ENCODE measurements at places on chromosomes 4 and X. TPM values are rescaled to one million over a fixed set of nuclear protein-coding genes. Genes with fewer than 3 reads are reported as not detected.
A peak's percentile ranks its signal among the peaks of the same experiment; 100 is the strongest.

BMP3 gene
- total RNA-seq: under 0.01 TPM

SHROOM4 gene
- 2.2 TPM for total RNA-seq

RHOXF2 gene
- not detected for total RNA-seq

ZNF81 gene
- 4.5 TPM for total RNA-seq

SLBP gene
- total RNA-seq: 66.1 TPM

EDNRA gene
- 6.5 TPM for total RNA-seq

SPP1 gene
- 0.18 TPM for total RNA-seq

- no peak for DNase-seq
Measured at GRCh38 chr4:3232001-3232400, 17.0 kb upstream of the MSANTD1 start.

DNA sequence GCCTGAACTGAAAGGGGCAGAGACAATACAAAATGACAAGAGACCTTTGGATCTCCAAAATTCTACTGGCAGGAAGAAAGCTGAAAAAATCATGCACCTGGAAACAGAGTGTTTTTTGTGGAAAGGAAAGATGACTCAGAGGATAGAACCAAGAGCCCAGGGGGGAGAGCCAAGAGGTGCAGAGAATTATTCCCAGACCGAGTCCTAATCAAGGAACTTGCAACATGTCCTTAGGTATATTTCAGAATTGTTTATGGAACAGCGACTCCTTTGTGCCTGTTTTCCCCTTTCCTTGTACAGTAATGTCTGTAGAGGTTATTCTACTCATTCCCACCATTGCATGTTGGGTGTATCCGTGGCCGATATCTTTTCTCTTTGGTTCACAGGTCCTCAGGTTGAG is 71.7 kb downstream of the YIPF6 start:
- DNase-seq: no peak

DNA sequence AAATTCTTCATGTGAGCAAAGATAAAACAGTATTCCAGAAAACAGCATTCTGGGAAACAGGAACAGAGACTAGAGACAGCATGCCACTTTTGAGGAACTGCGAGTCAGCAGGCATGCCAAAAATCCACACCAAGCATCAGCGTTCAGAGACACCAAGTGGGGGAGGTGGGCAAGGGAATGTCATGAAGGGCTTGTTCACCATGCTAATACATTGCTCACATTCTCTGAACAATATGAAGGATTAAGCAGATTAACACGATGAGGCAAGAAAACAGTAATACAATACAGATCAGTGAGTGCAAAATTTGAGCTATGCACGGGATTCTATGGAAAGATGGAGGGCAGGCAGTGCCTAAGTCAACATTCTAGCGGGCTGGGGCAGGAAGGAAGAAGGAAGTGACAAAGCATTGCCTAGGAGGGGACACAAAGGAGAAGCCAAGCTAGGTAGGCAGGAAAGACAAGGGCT is 278.3 kb downstream of the FBXW7 start:
- DNase-seq: peak; percentile 31

- DNase-seq: no peak
Measured at GRCh38 chr4:1403591-1404572, 2.4 kb downstream of the NKX1-1 start.

- no peak for DNase-seq
Measured at GRCh38 chr4:141356321-141356962, 135.7 kb downstream of the ZNF330 start.

DNA sequence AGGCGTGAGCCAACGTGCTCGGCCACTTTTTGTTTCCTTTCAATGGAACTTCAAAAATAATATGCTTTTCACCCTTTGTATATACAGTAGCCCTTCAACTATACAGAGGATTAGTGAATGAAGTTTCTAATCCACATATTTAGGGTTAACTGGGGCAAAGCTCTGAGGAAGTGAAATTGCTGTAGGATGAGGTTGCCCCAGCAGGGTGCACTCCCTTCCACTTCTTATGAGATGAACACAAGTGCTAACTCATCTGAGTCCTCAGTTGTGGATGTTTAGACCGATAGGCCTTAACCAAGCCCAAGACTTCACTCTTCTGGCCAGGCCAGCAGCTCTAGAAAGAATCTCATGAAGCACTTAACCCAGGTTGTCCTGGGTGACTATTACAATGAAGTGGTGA is 29.1 kb upstream of the CT55 start:
- DNase-seq: no peak

GRCh38 chr4:99622341-99622740 is 35.3 kb downstream of the C4orf54 start:
- no peak for DNase-seq

DNA sequence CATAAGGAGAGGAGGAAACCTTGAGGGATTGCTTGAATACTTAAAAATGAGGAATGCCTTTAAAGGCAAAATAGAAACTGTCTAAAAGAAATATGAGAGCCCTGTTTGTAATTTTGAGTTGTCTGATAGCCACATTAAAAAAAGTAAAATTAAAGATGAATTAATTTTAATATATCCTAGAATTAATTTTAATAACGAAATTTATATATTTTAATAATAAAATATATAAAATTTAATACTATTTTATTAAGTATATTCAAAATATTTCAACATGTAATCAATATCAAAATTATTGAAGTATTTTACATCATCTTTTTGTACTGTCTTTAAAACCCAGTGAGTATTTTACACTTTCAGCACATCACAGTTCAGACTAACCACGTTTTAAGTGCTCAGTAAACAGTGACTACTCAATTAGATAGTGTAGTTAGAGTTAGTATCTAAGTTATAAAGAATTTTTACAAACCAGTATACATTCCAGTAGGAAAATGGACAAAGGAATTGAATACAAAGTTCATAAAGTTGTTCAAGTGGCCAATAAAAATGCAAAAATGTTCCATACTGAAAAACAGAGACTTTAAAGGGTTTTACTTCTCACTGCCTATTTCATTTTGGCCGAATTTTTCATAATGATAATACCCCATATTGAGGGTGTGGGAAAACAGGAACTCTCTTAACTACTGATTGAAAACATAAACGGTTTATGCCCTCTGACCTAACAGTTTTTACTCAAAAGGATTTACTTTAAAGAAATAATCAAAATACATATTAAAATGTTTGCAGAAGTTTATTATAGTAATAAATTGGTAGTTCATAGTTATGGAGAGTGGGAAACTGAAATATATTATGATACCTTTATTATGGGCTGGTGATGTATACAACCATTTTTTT is 2.9 kb downstream of the SLC30A9 start:
- no peak for DNase-seq

All from IMR-90 (cell line).